MG63 (cell line): ENCODE measurements at places on chromosomes 16 and 17. TPM values are rescaled to one million over a fixed set of nuclear protein-coding genes. Genes with fewer than 3 reads are reported as not detected.

Gene GUCY2D
- 0.23 TPM in 1 of 2 replicates, not detected in the other for total RNA-seq

Gene MEFV
- 0.07 TPM in 1 of 2 replicates, not detected in the other for total RNA-seq

Gene TMEM220
- 0.57 and 2.4 TPM in 2 replicates for total RNA-seq

Gene TBC1D3I
- not detected in 2 replicates for total RNA-seq

Gene SLC38A10
- 76.4 and 121 TPM in 2 replicates for total RNA-seq

Gene NSRP1
- total RNA-seq, result 0.76 and 4.7 TPM in 2 replicates

Gene TEKT5
- total RNA-seq, result not detected in 2 replicates

Gene TBC1D26
- not detected in 2 replicates for total RNA-seq

Gene HIGD1B
- not detected in 2 replicates for total RNA-seq

Gene SMIM36
- total RNA-seq, result not detected in 2 replicates
